ENCODE measurements at places on chromosomes 6 and 20.

DNA sequence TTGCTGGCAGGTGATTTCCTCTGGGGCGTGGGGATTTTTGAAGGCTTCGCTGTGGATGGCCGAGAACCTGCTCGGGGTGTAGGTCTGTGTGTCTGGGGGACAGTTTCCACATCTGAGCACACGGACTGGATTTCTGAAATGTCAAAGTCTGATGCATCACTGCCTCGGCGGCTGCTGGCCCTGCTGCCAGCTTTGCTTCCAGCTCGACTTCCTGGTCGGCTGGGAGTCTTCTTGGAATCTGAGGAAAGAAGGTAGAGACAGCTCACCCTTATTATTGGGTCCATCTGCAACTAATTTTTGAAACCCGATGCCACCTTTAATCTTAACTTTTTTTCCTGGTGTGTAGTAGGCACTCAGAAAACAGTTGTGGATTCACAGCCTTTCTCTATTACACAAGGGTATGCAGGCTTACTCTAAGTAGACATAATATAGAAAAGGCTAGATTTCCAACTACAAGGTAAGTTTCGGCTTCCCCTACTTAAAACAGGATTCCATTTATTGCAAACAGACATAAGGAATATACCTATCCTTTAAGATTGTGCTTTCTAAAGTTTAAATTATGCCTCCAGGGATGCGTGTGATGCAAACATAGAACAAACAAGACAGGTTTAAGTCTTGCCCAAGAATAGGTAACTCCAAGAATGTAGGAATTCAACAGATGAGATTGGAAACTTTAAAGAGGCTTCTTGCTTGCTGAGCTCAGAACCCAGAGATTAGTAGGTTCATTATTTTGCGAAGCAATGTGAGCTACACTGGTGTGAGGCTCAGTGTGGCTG is 183.5 kb downstream of the DST start:
- no peak for DNase-seq

DNA sequence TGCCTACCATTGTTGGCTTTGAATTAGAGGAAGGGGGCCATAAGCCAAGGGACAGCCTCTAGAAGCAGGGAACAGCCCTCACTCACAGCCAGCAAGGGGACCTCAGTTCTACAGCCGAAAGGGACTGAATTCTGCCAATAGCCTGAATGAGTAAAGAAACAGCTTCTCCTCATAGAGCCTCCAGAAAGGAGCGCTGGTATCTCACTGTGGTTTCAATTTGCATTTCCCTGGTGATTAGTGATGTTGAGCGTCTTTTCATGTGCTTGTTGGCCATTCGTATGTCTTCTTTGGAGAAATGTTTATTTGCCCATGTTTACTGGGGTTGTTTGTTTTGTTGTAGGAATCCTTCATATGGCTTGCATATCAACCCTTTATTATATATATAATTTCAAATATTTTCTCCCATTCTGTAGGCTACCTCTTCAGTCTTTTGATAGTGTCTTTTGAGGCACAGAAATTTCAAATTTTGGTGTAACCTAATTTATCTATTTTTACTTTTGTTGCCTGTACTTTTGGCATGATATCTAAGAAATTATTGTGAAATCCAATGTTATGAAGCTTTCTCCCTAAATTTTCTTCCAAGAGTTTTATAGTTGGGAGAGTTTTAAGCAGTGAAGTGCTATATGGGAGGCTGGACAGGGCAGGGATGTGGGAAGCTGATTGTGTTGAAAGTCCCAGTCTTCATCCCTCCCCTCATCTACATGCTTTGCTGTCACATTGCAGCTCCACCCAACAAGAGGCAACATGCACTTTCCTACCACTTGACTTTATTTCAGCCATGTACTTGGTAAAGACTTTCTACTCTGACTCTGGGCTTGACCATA is 82.3 kb upstream of the SHLD1 start:
- no peak for DNase-seq

DNA sequence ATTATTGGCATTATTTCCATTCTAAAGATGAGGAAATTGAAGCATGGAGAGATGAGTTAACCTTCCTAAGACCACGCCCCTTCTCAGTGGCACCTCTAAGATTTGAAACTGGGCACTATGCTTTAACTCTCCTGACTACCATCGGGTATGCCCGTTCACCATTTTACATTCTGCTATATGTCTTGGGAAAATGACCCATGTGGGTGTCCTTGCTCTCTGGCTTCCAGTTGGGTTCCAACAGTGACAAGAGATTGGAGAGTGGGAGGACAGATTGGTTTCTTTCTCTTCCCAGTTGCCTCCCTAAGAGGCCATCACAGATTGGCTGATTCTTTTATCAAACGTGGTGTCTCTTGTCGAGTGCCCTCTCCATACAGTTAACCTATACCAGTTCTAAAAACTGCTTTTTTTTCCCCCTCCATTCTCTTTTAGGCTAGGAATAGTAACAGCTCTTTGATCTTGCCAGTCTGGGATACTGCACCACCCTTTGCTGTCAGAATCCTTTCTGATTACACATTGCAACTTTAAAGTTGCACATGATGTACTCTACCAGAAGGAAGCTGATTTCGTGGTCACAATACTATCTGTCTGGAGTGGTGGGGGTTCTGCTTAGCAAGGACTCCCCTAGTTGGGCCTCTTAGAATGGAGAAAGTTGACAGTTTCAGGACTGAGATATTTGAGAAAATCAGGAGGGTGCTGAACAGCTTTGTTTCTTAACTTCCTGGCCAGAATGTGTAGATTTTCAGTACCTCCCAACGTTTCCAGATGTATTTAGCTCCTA is 88.0 kb upstream of the ELOVL5 start:
- DNase-seq, result peak; percentile 33

GRCh38 chr6:84193114-84193708 is 34.2 kb downstream of the CEP162 start:
- DNase-seq, result no peak

- no peak for DNase-seq
Measured at GRCh38 chr6:25670793-25671513, 18.9 kb downstream of the SCGN start.

DNA sequence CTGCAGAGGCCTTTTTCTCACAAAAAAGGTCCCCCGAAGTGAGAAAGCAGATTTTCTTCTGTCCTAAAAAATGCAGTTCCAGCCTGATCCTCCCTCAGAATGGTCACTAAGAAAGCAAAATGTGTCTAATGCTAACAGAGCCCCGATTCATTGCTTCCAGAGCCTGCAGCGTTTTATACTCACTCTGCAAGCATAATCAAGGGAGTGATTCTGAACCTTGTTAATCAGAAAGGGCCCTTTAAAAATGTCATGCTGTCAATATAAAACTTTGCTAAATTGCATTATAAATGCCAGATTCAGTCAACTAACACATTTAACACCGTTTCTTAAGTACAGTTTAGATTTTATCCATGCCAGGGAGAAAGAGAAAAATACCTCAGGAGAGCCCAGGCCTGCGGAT is 202.8 kb downstream of the CD83 start:
- DNase-seq, result no peak

- no peak for DNase-seq
Measured at GRCh38 chr6:93177438-93177837, 241.9 kb downstream of the EPHA7 start.

GRCh38 chr6:299104-299980 is 7.1 kb downstream of the DUSP22 start:
- no peak for DNase-seq

- peak; percentile 21 for DNase-seq
Measured at GRCh38 chr20:38321959-38322598, 18.1 kb downstream of the BPI start.

DNA sequence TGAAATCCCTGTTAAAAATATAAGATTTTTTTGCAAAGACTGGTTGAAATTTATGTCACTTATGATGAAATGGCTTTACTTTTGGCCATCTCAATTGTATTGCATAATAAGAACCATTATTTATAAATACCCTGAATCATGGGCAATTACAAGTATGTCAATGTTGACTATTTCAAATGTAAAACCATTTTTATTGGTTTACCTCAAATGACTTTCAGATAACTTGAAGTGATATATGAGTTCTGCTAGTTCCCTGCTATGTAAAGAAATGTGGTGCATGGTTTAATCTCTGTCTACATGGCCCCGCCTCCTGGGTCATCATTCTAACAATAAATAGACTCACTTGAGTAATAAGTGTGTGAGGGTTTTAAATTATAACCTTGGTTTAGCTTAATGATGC is 275.6 kb upstream of the PREP start:
- no peak for DNase-seq
